ENCODE measurements at places on chromosomes 3 and 15.

DNA sequence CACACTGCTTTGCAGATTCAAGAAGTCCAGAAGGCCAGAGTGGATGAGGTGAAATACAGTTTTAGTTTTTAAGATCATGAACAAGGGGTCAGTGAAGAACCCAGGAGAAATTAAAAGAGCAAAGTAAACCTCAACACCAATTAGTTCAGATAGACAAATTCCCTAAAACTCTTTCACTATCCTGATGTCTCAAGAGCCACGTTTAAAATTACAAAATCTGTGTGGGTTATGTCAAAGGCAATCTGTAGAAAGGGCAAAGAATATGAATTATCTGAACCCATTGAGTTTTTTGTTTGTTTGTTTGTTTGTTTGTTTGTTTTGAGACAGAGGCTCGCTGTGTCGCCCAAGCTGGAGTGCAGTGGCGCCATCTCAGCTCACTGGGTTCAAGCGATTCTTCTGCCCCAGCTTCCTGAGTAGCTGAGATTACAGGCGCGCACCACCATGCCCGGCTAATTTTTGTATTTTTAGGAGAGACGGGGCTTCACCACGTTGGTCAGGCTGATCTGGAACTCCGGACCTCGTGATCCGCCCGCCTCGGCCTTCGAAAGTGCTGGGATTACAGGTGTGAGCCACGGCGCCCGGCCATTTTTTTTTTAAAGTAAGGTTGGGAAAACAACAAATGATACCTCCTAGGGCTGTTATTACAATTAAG is 32.1 kb upstream of the ST3GAL6 start:
- no peak for DNase-seq

DNA sequence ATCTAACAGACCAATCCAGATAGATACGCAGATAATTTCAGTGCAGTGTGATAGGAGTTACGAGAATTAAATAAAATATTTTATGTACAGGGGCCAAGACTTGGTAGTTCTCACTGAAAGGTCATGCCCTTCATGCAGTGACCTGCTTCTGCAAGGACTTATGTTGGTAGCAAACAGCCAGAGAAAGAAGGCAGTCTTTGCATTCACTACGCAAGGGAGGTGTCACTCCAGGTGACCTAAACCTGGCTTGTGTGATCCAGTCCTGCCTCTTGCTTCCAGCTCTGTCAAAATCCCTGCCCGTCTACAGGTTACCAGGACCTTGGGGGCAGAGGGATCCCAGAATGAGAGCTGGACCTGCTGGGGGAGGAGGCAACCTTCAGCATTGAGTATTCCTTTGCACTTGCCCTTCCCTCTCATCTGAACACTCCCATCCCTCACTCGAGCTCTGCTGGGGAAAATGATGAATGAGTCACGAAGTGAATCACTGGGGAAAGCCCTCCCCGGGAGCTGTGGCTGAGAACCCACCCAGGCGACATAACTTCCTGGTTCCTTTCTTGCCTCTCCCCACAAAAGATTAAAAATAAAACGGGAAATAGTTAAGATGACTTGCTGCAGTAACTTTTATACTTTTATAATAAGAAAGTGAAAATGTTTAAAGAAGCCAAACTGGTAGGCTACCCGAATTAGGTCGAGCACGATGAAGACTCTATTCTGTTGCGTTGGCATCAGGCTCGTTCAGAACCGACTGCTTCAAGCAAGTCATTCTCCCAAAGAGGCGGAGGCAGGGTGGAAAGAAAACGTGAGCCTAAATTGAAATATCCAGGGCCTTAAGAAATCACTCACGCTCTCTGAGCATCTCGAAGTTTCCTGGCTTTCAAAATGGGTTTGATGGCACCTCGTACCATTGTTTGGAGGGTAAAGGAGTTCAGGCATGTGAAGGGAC is 216.1 kb downstream of the SLCO3A1 start:
- DNase-seq: peak; percentile 37

GRCh38 chr3:69370901-69371301 is 15.0 kb downstream of the FRMD4B start:
- no peak for DNase-seq

GRCh38 chr15:39340903-39341645 is 239.8 kb upstream of the THBS1 start:
- no peak for DNase-seq

DNA sequence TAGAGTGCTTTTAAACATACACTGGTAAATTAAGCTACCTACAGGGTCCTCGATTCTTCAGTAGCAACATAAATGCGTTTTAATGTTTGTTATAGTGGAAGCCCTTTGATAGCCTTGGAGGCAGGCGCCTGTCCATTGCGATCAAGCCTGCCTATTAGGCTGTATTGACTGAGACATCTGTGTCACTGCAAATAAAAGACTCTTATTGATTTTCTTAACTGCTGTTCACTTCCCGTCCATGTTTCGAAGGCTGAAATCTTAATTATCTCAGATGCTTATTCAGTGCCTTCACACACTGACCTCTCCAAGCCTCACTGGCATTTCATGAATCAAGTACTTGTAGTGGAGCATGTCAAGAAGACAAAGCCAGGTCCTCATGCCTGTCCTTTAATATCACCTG is 51.1 kb downstream of the MAP2K5 start:
- DNase-seq: no peak

DNA sequence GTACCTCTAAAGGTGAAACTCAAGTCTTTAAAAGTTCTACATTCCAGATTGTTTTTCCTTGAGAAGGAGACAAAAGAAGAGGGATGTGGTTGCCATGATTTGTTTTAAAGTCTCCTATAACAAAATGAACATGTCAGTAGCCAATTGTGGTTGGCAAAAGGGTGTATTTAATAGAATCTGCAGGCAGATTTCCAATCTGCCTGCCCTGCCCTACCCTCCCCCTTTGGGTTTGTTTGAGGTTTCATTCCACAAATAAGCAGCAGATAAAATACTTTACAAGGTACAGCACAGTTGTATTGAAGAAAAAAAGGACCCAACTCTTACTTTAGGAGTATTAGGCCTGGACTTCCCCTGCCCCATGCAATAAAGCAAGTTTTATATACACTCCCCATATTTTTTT is 59.5 kb downstream of the MLH1 start:
- no peak for DNase-seq

- no peak for DNase-seq
Observed at GRCh38 chr3:158863247-158863646, 61.4 kb downstream of the MFSD1 start.

DNA sequence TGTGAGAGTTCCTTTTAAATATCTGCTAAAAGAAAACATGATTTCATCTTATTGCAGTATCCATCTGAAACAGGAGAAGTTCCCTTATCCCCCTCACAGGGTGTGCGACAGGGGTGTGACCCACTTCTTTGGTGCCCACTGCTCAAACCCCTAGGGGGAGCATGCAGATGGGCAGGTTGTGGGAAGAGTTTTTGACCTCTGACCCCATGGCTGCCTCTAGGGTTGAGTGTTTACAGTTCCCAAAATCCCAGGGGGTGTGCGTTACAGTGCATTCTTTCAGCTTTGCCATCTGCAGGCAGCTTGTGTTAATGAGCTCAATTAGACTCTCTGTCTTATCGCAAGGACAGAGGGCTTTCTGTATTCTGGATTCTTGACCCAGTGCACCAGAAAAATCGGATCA is 443.2 kb upstream of the FRG2C start:
- no peak for DNase-seq
